ENCODE measurements at places on chromosomes 16 and 17.
A peak's percentile ranks its signal among the peaks of the same experiment; 100 is the strongest.

DNA sequence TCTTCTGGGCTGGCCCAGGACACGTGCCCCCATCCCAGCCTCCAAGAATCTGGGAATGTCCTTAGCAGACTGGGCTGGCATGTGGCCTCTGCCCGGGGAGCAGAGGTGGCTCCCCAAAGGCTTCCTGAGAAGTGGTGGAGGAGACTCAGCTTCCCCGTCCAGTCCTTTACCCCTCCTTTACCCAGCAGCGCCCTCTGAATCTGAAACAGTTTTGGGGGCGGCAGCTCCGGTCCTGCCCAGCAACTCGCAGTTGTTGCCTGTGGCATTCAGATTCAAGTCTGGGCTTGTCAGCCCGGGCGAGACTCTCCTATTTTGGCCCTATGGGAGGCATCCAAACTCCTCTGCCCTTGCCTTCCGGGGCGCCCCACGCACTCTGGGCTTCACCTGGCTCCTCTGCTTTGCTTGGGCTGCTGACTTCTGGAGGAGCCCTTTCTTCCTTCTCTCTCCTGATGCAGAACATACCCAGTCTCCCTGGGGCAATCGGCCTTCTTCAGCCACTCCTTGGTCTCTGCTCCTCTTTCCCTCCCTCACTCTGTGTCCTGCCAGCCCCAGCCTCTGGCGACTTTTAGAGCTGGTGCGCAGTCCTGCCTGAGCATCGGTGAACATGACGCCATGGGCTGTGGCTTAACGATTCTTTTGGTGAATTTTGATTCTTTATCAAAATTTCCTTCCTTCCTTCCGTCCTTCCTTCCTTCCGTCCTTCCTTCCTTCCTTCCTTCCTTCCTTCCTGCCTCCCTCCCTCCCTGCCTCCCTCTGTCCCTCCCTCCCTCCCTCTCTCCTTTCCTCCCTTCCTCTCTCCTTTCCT lies 55.2 kb downstream of the CMIP start:
- no peak for DNase-seq

GRCh38 chr16:89123001-89123830 lies 29.6 kb downstream of the ACSF3 start:
- DNase-seq = no peak

- no peak for DNase-seq
Measured at GRCh38 chr17:17406225-17406624, 70.6 kb upstream of the MED9 start.

DNA sequence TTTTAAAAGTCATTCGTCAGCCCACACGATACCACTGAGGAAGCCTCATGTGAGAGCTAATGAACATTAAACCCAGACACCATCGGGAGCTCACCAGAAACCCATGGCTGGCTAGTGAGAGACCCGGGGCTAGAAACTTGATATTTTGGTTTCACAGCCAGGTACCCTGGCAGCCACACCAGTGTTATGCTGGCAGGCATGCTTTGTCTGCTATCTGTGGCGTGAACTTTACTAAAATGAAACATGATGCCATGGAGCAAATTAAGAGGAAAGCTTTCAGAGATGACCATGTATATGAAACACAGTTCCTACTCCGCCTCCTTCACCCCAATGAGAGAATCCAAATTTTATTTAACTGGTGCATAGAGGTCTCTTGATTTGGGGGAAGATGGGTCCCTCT lies 291.2 kb downstream of the IRX3 start:
- no peak for DNase-seq

DNA sequence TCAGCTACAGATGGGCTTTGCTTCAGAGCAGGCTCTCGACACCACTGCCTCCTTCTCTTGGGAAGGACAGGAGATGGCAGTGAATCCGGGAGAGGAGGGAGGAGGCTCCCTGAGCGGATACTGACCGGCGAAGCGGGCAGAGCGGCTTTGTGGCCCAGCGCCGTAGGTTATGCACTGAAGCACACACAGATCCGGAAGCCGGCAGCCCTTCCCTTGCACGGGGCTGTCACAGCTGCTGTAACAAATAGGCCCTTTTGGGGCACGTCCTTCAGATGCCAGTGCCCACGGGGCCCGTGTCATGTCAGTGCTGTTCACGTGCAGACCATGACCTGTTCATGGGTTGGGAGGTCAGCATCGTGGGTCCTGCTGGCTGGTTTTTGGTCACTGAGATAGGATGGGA lies 144.7 kb upstream of the CHMP6 start:
- DNase-seq = no peak

GRCh38 chr16:25606069-25606468 lies 85.7 kb upstream of the HS3ST4 start:
- DNase-seq = no peak

DNA sequence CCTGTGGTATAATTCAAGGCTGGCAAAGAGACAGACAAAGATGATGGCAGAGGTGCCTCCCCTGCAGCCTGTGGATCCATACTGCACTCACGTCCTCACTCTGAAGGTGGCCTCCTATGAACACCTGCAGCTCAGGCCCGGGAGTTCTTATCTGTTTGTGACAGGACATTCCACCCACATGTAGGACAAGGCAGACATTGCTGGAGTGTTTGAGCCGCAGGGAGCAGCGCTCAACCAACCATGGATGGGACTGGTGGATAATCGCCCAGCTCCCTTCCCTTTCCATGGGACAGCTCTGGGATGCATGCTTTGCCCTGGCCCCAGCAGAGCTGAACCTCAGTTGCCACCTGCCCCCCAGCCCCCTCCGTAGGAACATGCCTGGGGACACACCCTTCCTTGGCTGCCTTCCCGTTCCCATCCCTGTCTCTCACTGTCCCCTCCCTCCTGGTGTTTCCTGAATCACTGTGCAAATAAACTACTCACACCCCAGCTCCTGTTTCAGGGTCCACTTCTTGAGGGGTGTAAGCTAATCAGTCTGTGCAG lies 22.2 kb downstream of the ITPRIPL2 start:
- DNase-seq = peak; percentile 25

DNA sequence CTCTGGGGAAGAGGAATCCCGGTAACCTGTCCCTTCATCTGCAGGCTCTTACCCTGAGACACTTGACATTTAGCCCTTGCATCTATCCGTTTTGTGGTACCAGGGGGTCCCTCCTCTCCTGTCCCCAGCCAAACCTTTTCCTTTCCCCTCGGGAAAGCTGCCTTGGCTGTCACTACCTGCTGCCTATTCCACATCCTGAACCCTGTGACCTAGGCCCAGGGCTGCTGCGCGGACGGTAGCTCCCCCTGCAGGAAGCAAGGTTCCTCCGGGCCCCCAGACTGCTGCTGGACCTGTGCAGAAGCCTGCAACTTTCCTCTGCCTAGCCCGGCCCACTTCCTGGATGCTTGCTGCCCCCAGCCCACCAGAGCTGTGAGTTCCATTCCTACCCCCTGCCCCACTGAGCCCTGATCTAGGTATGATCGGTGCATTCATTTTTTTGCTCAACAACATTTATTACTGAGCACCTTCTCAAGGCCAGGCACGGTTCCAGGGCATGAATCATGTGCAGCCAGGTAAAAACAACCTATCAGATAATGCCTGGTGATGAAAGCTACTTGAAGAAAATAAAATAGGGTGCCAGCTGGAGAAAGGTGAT lies 10.5 kb upstream of the ALDOA start:
- DNase-seq = no peak
